GM04503 (cell line): ENCODE measurements at places on chromosomes 3 and 15.

GRCh38 chr3:174583396-174583795 lies 275.7 kb upstream of the NAALADL2 start:
- DNase-seq, result no peak

DNA sequence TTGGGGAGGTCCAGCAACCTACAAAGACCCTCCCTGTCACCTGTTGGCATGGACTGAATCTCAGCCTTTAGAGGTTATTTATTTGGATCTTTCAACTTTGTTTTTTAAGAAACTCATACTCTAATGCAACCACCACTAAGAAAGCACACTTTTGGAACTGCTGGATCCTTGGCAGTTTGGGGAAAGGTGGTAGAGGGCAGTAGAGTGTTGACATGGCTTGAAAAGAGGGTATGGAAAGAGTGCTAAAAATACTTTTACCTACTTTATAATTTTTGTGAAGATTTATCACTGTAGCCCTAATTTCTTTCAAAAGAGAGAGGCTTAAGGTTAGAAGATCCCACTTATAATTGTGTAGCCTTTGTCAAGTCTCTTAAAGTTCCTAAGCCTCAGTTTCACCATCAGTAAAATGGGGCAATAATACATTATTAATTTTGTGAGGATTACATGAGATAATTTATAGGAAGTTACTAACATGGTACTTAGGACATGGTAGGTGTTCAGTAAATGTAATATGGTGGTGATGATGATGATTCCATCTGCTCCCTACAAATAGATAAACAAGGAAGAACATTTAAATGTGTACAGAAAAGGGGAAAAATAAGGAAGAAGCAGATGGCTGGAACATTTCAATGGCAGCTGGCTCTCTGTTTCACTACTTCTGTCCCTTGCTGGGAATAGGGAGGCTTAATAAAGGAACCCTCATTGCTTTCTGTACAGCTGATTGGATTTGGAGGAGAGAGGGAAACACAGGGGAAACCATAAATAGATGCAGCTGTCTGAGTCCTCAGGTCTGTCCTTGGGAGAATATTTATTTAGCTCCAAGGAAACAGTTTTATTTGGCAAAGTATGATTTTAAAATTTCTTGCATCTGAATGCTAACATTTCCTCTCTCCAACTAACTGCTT lies 208.4 kb upstream of the ADAMTS9 start:
- no peak for DNase-seq

- no peak for DNase-seq
These were observed 46.5 kb downstream of the BBS4 start for GRCh38 chr15:72732516-72732915.

- DNase-seq, result no peak
These were observed 183.5 kb upstream of the LYSMD4 start for GRCh38 chr15:99916668-99917223.

- DNase-seq, result no peak
These were observed 56.8 kb downstream of the DNAH1 start for GRCh38 chr3:52372822-52373504.
